Left lung (tissue), 14 donors: ENCODE measurements at places on chromosomes 5 and 9. TPM values are rescaled to one million over a fixed set of nuclear protein-coding genes. Genes with fewer than 3 reads are reported as not detected.

DNA sequence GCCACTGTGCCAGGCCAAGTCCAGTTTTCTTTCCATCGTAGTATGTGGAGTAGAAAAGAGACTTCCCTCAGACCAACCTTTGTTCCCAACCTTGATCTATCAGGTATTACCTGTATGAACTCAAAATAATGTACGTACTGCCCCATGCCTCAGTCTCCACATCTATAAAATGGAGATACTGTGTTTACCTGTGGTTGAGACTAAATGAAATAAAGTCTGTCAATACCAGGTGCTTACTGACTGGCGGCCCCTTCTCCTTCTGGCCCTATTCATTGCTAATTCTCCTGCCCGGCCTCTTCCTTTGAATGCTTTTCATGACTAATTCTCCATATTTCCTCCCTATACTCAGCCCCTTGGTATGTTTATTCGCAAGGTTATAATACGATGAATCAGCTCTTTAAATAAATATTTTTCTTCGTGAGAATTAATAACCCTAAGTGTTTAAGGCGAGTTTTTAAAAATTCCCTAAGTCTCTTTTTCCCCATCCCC, 89.6 kb upstream of the BASP1 start:
- no peak for DNase-seq

SLCO6A1 gene
- not detected for polyA plus RNA-seq

GRCh38 chr5:142082182-142082781, 26.3 kb upstream of the NDFIP1 start:
- DNase-seq = no peak

DNA sequence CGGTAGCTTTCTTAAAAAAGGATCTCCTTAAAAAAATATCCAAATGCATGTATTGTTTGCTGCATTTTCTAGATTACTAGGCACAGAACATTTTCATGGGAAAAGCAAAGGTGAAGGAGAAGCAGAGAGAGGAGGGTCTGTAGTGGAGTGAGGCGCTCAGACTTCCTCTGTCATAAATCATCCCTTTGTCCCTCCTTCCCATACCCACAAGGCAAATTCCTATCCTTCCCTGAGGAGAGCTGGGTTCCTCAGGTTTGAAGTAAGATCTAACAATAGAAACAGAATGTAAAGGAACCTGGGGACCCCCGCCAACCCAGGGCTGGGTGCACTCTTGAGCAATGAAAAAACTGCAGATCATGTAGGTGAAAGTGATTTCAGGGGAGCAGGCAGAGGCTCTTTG, 149.2 kb upstream of the ANKH start:
- DNase-seq = no peak

- DNase-seq = no peak
Observed at GRCh38 chr5:179231309-179231708, 114.0 kb downstream of the ADAMTS2 start.

AHRR gene
- 6.3 TPM for polyA plus RNA-seq

- DNase-seq = no peak
Observed at GRCh38 chr9:136326061-136326760, 1.1 kb upstream of the GPSM1 start.

ECSCR gene
- 64.0 TPM for polyA plus RNA-seq

DNA sequence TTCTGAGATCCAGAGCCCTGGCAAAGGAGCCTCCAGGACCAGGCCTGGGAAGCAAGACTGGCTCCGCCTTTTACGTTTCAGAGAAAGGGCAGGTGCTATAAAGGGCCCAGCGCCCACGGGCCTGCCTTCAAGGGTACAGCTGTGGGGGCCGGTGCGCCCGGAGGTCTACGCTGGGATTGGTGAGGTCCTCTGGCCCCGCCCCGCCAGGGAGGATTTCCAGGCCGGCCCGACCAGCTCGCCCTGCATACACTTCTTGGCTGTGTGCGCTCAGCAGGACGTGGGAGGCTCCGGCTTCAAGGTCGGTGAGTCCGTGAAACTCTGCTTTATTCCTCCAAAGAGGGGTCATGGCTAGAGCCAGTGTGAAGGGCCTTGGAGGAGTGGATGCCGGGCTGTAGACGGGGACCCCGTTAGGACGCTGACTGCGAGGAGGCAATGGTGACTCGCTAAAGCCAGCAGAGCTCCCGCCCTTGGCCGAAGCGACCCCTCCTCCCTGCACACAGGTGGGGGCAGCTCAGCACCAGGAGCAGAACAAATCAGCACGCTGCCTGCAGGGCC, at the start of gene CKMT2:
Gene CKMT2, plus strand, starts transcription at position 243 of the 555 bp plus-strand sequence. CDS start 17,811 bp downstream, outside the sequence.
- DNase-seq = peak; percentile 71

GRCh38 chr5:146091881-146092280, 13.5 kb downstream of the PLAC8L1 start:
- no peak for DNase-seq

DNA sequence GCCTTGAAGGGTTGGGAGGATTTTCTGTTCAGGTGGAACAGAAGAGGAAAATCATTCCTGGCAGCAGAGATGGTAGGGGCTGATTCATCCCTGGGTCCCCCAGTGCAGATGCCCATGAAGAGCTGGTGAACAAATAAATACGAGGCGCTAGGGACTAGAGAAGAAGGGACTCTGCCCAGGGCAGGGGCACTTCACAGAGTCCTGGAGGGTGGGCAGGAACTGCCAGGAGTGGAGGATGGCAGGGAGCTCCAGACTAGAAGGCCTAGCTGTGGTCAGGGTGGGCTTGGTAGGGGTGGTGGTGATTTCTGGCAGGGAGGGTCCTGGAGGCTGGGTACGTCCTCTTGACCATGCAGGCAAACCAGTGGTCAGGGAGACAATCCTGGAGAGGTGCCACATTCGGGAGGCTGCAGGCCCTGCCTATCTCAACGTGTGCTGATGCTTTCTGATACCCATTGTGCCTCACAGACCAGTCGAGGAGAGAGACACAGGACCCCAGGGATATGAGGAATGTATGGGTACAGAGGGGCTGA, 69.9 kb downstream of the CRB2 start:
- no peak for DNase-seq

DNA sequence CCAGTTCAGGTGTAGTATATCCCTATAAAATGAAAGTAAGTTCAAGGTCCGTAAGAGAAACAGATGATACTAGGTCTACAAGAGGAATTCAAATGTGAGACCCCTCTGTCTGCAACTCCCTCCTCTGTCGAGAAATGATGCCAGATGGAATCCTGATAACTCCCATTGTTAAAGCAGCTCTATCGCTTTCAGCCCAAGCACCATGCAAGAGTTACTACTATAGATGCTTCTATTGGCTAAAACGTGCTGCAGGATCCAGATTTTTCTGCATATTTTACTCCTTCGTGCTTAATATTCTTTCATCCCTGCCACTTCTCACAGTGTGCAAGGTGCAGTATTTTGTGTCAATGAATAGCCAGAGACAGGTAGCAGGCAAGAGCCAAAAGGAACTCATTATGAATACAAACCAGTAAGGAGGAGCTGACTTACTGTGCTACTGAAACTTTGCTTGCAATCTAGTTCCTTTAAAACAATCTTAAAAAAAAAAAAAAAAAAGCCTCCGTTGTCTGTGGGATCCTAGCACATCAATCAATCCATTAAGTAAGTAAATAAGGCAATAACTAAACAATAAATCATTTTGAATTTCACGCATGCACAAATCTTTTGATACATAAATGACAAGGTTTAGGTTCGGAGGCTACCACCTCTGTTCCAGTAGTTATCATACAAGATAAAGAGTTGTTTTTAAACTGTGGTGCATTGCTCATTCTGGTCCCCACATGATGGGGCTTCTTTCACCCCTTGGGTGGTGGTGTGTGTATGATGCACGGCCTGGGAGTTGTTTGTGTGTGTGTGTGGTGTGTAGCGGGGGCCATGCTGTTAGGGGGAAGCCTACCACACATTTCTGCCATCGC, 151.1 kb upstream of the MPDZ start:
- DNase-seq = no peak

DNA sequence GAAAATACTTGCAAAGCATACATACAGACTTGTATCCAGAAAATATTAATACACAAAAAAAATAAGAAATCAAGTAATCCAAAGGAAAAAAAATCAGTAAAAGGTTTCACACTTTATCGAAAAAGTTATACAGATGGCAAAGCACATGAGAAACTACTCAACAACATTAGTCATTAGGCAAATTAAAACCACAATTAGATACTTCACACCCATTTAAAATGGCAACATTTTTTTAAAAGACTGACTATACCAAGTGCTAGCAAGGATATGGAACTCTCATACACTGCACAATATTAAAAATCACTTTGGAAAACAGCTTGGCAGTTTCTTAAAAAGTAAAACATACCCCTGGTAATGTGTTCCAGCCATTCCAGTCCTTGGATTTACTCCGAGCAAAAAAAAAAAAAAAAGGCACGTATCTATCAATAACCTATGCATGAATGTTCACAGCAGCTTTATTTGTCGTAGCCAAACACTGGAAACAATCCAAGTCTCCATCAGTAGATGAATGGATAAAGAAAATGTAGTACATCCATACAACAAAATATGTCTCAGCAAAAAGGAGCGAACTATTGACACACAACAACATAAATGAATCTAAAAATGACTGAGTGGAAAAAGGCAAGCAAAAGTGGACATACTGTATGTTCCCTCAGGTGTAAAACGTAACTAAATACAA, 66.0 kb downstream of the GNAQ start:
- DNase-seq = no peak

NUTM2F gene
- polyA plus RNA-seq = not detected

DNA sequence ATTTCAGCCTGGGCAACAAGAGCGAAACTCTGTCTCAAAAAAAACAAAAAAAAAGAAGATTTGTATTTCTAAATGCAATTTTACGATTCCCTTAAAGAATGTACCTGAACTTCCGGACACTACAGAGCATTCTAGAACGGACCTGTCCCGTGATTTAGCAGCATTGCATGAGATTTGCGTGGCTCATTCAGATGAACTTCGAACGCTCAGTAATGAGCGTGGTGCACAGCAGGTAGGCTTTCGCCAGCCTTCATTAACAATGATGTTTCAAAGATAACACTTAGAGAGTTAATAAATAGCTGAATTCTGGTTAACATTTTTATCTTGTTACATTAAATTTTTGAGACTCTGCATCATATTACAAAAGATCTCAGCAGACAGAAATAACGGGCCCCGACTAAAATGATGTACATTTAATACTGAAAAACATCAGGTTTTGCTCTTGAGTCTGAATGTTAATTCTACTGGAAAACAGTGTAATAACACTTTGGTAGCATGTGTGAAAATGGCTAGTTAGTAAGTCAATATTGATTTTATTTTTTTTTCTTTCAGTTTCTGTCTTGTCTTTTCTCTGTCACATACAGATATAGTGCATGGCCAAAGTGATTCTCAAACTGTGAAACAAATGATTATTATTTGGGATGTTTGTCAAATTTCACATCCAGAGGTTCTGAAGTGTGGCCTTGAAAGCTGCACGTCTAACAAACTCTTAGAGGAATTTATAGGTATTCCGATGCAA, 23.3 kb downstream of the CCNH start:
- DNase-seq = no peak

DNA sequence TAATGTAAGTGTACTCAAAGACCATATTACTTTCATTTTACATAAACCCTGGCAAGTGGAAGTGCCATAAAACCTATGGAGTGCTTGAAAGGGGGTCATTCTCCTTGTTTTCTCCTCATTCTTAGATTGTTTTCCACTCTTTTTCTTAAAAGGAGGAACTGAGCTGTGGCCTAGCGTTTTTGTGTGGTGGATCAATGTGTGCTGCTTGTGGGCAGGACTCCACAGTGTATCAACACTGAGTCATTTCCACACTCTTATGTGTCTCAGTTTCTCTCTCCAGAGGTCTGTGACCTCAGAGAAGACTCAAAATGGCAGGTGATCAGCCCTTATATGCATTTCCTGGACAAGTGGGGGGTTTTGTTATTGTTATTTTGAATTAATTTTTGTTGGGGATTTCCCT, 516.1 kb upstream of the CDH10 start:
- DNase-seq = no peak

- no peak for DNase-seq
Observed at GRCh38 chr5:125560476-125561225, 814.2 kb upstream of the ZNF608 start.

ITK gene
- 0.49 TPM for polyA plus RNA-seq
